ENCODE measurements at places on chromosomes 2 and 18.

DNA sequence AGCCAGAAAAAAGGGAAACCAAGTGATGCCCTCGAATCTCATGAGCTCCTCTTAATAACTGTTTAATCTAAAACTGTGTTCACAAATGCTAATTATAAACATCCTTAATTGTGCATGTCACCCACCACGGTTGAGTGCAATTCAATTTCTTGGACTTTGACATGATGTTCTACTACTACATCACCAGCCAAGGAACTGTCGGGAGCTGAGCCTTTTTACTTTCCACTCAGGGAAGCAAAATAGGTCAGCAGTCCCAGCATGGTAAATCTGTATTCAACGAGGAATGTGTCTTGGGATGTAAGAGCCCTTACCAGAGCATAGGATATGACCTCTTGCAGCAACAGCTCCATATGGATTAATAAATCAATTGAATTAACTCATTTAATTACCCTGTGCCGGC lies 20.8 kb upstream of the REG3G start:
- no peak for DNase-seq

DNA sequence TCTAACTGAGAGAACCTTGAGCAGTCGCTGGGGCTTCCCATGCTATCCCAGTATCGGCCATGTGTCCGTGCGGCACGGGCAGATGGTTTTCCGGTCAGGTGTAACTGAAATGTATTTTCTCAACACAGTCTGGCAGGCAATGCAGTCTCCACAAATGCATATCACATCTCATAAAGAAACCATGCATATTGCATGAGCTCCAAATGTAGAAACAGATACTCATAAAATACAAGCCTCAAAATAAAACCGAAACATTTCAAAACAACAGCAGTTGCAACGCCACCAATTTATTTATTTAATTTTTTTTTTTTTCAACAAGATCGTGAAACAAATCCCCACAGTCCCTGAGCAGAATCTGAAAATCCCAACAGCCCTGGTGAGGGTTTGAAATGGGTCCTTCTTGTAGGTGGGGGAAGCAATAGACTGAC lies 299.4 kb downstream of the LPIN1 start:
- DNase-seq: no peak

GRCh38 chr18:21181766-21182165 lies 60.3 kb upstream of the GREB1L start:
- DNase-seq: no peak

DNA sequence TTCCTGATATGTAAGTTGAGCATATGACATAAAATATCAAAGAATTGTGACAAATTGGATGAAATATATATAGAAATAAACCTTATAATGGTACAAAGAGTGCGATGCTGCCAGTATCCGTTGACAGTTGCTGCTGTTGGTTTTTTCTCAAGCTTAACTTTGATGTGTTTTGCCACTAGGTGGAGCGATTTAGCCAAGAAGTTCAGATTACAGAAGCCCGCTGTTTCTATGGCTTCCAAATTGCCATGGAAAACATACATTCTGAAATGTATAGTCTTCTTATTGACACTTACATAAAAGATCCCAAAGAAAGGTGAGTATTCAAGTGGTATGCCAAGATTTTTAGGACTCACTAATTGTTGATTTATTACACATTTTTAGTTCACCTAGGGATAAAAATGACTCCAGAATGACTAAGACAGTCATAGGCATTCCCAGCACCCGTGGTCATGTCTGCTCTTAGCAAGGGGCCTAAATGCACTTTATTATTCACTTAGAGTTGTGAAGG lies 2.1 kb downstream of the RRM2 start:
- DNase-seq: no peak

GRCh38 chr2:15367715-15368114 lies 193.4 kb downstream of the NBAS start:
- DNase-seq: no peak

- no peak for DNase-seq
These were observed 405.3 kb downstream of the MBD2 start for GRCh38 chr18:53819174-53819573.

- no peak for DNase-seq
These were observed 69.7 kb downstream of the RNF144A start for GRCh38 chr2:6986912-6987361.

DNA sequence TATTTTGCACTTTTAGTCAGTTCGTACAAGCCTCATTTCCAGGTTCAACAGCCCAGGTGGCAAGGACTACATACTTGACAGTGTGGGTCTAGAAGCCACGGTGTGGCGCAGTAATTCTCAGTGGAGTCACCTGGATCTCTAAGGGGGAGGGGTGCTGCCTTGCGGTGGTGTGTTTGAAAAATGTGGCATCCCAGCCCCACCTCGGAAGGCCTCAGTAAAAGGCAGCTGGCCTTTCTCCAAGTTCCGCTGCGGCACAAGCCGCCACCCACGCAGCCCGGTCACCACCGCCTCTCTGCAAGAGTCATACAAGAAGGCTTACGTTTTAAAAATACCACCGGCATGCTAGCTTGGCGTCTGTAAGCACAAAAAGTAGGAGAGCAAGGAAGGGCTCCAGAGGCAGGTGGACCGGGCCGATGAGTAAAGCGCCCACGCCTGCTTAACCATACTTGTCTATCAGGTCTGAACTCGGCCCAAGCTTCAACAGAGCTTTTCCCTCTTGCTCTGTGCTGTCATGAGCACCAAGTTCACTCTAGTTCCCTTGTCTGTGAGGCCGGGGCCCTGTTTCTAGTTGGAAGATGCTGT lies 49.5 kb downstream of the SPRED2 start:
- DNase-seq: peak; percentile 10

GRCh38 chr2:241803387-241804325 lies 5.3 kb upstream of the NEU4 start:
- DNase-seq: peak; percentile 62

- no peak for DNase-seq
These were observed 555.5 kb upstream of the TNP1 start for GRCh38 chr2:217415316-217415715.

DNA sequence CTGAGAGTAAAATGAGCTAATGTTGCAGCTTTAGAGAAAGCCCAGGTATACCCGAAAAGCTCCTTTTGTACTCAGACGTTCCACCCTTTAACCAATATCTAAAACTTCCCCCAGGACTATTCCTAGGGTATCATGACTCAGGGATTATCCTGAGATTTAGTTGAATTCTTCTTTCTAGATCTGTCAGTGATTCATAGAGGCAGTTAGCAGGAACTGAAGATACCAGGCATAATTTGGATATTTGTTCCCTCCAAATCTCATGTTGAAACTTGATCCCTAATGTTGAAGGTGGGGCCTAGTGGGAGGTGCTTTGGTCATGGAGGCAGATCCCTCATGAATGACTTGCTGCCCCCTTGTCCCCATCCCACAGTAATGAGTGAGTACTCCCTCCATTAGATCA lies 161.2 kb upstream of the LRP1B start:
- DNase-seq: no peak

DNA sequence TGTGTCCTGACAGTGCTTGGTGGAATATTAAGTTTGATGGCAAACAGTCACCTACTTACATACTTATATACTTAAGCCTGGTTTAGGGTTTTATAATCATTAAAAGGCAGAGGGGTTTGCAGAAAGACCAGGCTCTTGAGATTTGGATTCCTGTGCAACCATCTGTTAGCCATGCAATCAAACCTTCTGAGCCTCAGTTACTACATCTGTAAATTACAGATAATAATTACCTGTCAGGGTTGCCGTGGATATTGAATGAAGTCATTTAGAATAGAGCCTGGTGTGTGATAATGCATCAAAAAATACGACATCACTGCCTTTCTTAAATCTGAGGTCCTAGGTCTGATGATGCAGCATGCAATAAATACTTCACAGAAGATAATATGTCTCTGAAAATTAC lies 152.9 kb downstream of the ARHGAP28 start:
- no peak for DNase-seq

GRCh38 chr18:31508781-31509180 lies 10.8 kb downstream of the DSG2 start:
- no peak for DNase-seq

DNA sequence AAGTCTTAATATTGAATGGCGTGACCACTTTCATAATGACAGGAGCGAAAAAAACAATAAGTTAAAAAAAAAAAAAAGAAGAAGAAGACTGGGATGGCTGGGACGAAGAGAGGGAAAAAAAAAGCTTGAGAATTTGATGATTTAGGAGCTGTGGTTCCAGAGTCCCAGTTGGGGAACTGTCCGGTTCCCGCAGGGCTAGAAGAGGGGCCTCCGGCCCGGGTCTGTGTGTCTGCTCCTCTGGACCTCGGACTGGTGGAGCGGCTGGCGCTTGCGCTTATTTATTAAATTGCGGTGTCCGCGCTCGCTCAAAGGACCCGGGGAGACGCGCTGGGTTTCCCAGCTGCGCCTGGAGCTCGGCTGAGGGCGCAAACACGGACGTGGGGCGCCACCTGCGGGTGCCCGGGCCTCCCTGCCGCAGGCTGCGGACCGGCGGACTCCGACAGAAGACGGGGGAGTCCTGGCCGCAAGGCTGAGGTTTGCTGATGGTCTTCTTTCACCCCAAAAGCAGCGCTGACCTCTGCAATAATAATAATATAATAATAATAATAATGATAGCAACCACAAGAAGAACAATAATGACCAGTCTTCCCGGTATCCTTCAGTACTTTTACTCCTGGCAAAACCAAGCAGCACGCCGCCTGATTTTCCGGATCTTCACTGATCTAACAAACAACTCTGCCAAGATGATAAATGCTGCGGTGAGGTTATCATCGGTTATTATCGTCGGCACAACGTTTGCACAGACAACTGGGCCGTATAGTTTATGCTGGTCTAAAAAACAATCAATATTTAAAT lies at the start of gene CBLN2:
TSS of gene CBLN2 (minus strand) at position 251 of the 795 bp plus-strand sequence. CDS start 2,182 bp downstream, outside the sequence.
- DNase-seq: peak; percentile 68

DNA sequence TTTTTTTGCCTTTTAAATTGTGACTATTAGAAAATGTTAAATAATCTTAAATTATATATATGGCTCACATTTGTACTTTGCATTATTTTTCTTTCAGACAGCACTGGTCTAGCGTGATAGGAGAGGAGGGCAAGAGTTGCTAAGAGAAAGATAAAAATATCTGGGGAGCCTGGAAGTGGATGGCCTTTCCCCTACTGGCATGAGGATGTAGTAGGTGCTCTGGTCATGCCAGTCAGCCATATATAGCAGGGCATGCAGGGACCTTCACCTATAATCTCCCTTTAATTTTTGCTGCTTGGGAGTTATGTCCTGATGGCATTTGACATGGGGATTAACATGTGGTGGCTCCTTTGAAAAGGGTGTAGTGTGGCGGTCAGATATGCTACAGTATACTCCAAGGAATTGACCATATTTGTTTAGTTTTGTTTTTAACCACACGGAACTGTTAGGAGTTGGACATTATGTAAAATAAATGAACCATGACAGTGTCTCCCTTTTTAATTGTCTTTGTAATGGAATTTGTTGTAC lies 144.7 kb downstream of the BABAM2 start:
- no peak for DNase-seq

DNA sequence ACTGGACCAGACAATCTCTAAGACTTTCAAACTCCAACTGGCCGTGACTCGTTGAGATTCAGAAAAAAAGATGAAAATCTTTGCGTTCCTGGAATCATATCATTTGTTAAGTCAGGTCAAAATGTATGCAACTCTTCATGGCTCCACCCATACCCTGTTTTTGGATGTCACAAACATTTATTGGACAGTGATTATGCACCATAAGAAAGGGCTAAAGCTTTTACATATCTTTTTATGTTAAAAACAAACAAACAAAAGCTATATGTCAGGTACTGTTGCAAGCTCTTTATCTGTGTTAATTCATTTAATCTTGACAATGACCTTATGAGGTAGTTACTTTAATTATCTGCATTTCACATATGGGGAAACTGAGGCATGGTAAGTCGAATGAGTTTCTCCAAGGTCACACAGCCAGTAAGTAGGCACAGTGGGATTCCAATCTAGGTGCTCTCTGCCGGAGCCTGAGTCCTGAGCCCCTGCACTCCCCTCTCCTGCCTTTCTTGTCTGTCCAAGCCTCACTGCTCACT lies 145.7 kb upstream of the MYCN start:
- DNase-seq: no peak

DNA sequence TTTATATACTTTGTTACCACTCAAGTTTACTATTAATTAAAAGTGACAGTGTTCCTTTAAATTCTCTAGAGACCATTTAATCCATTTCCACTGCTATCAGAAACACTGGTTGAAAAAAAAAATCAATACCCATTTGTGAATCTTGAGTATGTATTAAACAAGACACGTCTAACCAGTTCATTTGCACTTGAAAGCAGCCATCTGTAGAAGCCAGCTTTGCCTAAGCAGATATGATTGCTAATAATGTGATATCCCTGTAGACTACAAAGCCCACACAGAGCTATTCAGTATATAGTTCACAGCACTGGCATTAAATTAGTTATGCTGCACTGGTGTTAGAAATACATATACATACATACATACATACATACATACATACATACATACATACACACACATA lies 111.8 kb upstream of the SP3 start:
- no peak for DNase-seq

GRCh38 chr2:28161466-28161865 lies 231.2 kb upstream of the FOSL2 start:
- DNase-seq: no peak

DNA sequence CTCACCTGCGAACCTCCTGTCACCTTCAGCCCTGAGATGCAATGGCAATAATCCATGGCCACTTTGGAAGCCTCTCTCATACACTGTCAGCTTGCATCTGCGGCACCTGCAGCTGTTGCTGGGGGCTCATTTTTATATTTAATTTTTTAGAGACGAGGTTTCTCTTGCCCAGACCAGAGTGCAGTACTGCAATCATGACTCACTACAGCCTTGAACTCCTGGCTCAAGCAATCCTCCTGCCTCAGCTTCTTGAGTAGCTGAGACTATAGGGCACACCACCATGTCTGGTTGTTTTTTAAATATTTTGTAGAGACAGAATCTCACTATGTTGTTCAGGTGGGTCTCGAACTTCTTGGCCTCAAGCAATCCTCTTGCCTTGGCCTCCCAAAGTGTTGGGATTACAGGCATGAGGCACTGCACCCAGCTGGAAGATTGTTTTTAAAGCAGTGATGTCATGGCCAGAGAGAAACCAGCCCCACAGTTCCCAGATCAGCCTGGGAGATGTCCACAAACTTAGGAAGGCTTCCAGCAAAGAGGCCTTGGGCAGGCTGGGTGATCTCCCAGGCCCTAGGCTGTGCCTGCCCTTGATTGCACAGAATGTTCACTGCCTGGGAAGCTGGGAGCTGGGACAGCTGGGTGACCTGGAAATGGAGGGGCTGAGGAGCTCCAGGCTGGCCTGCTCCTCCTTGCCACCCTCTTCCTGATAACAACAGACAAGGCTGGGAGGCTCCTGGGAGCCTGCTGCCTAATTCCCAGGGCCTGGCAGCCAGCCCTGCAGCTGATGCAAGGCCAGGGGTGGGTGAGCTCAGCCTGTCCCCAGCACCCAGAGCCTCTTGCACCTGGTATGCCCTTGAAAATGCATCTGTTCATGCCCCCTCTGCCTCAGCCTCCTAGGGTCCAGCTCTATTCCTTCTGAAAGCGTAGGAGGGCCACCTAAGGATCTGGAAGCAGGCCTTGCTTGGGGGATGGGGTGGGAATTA lies 27.1 kb downstream of the SH2D6 start:
- peak; percentile 53 for DNase-seq

DNA sequence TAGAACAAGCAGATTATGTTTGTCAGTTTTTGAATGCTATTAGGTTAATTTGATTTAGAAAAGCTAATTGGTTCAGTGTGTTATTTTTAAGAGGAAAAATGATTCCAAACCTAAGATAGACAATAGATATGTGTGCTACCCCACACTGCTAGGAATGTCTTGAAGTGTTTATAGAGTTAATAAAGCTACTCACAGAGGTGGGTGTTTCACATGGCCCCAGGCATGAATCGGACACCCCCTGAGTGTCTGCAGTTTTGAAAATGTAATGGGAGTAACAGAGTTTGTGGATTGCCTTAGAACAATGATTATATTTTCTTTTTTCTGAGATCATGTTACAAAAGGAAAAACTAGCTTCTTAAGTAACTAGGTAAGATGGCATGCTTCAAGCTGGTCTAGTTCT lies 348.3 kb downstream of the ADCYAP1 start:
- DNase-seq: no peak
